ENCODE measurements at places on chromosomes 16 and 17.
A peak's percentile ranks its signal among the peaks of the same experiment; 100 is the strongest.

DNA sequence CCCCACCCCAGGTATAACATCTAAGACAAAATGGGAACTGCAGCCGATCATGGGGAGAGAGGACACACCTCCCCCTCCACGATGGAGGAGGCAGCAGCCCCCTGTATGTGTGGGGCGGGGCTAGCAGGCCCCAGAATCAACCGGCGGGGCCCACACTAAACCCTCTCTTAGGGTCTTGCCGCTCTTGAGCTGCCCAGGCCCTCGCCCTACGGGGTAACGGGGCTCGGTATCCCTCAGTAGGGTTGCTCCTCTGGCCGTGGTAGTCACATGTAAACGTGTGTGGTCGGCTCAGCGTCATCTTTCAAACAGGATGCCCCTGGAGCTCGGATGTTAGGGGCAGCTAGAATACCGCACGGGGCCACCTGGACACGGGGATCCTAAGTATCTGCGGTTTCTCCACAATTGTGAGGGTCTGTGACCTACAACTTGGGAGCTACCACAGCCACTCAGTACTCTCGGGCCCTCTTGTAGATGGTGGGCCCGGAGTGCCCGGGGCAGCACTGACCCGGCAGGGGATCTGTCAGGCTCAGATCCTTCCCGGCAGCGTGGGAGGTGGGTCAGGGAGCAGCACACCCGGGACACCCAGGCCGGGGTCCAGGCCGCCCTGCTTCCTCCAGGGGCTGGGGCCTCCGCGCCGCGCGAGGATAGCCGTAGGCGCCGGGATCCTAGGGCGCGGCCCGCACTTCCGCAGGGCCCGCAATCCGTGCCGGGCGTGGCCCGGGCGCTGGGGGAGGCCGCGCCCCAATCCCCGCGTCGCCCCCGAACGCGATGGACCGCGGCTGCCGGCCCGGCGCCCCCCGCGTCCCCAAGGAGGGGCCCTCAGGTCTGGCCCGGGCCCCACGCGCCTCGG, 781 bp downstream of the ARHGDIA start:
- H3K4me3 ChIP-seq, result peak overlapping the region; percentile 82
- no peaks in the 10 kb centered on the region for H3K27me3 ChIP-seq
- no peak for DNase-seq
- H3K27ac ChIP-seq, result peak overlapping the region; percentile 98
- H3K36me3 ChIP-seq, result peaks cover 40% of the 10 kb centered on the region
- H3K4me1 ChIP-seq, result peaks cover 31% of the 10 kb centered on the region

- no peak for DNase-seq
- H3K36me3 ChIP-seq, result no peaks in the 10 kb centered on the region
- H3K4me3 ChIP-seq, result no peak within 1 kb of the TSS
- H3K4me1 ChIP-seq, result no peaks in the 10 kb centered on the region
Observed at GRCh38 chr17:28473542-28473941, at the start of gene SLC13A2. Gene SLC13A2, plus strand, starts transcription at chr17:28473644. Its CDS starts 69 bp downstream, at chr17:28473713.

GRCh38 chr16:12784076-12784475, 19.6 kb downstream of the CPPED1 start:
- no peak overlapping the region for H3K4me3 ChIP-seq
- H3K36me3 ChIP-seq, result no peaks in the 10 kb centered on the region
- no peak overlapping the region for H3K27ac ChIP-seq
- no peaks in the 10 kb centered on the region for H3K4me1 ChIP-seq

- H3K27me3 ChIP-seq, result no peaks in the 10 kb centered on the region
- peaks cover 23% of the 10 kb centered on the region for H3K4me1 ChIP-seq
- no peaks in the 10 kb centered on the region for H3K36me3 ChIP-seq
- peak overlapping the region; percentile 23 for H3K27ac ChIP-seq
- DNase-seq, result no peak
- H3K4me3 ChIP-seq, result no peak overlapping the region
Observed at GRCh38 chr17:2227025-2227699, 76.4 kb downstream of the SMG6 start.

DNA sequence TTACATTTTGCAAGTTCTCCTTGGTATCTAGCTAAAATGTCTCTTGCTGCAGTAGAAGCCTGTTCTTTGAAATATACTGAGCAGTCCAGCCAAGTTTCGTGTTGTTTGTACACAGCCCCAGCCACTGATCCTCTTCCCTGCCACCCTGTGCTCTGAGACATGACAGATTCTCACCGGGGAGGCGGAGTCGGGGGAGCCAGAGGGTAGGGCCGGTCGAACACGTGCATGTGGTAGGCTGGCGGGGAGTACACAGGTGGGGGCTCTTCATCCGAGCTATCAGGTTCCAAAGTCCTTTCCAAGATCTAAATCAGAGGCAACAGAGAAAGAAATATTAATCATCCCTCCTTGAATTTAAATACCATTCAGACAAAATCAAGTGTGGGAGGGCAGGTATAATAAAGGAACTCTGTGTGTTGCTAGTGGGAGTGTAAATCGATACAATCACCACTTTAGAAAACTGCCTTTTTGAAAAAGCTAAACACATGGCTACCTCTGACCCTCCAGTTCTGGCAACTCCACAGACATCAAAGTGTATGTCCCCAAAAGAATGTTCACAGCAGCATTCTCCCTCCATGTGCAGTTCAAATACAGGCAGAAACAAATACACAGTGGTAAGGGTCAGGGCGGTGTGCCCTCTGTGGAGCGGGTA, 29.7 kb upstream of the MRPS23 start:
- peaks cover 50% of the 10 kb centered on the region for H3K4me1 ChIP-seq
- DNase-seq, result no peak
- H3K27me3 ChIP-seq, result no peaks in the 10 kb centered on the region

DNA sequence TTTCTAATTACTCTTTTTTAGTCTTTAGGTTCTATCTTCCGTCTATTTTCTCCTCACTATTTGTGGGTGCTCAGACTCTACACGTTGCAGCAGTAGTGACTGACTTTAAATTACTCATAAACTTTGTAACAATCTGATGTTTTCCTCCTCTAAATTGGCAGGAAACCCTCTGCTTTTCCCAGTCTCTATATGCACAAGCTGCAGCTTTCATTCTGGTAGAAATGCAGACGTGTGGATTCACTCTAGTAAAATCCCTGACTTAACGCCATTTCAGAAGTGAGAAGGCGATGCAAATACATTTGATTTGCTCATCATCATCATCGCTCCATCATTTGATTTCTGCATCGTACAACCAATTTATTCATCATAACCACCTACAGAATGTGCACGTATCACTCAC, 561.0 kb upstream of the ZFHX3 start:
- H3K4me1 ChIP-seq, result no peaks in the 10 kb centered on the region
- no peak overlapping the region for H3K4me3 ChIP-seq
- H3K36me3 ChIP-seq, result no peaks in the 10 kb centered on the region
- no peak overlapping the region for H3K27ac ChIP-seq

DNA sequence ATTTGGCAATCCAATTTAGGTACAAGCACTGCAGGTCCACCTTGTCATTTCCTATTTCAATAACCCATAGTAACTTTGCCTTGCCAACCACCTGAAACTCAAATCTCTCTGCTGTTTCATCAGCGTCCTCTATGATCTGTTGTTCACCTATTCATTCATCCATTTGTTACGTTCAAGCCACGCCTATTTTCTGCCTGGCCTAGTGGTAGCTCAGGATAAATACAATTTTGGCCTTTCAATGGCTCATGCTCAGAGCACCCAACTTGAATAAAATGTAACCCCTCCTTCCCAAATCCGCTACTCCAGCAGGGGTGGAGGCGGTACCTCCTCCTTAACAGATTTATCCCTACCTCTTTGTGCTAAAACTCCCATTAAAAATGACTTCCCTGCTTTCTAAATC, 3.6 kb upstream of the FBXO47 start:
- no peak for DNase-seq
- no peaks in the 10 kb centered on the region for H3K27me3 ChIP-seq
- no peak overlapping the region for H3K27ac ChIP-seq
